ENCODE measurements at places on chromosomes 12 and 14.

- no peak for DNase-seq
These were observed 175.4 kb upstream of the PWP1 start for GRCh38 chr12:107510211-107510610.

DNA sequence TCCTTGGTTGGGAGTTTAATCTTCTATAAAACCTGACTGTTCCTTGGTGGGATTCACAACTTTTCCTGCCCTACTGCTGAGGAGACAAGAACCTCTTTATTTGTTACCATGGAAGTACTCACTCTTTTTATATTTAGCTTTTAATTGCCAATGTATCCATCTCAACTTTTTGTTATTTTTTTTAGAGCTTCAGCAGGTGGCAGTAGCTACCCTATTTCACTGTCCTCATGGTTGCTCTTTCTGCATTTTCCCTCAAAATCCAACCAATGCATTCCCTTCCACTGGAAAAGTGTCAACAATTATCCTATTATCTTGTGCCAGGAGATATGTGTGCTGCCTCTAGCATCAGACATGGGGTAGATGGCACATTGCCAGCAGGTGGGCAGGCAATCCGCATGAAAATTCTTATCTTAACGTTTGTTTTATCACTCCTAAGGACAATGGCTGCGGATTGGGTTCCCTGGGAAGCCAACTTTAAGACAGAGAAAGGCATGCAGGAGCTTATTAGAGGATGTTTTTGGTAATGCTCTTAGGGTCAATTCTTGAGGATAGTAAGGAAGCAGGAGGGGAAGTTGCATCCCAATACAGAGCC is 406.4 kb downstream of the SNAPC1 start:
- no peak for DNase-seq

DNA sequence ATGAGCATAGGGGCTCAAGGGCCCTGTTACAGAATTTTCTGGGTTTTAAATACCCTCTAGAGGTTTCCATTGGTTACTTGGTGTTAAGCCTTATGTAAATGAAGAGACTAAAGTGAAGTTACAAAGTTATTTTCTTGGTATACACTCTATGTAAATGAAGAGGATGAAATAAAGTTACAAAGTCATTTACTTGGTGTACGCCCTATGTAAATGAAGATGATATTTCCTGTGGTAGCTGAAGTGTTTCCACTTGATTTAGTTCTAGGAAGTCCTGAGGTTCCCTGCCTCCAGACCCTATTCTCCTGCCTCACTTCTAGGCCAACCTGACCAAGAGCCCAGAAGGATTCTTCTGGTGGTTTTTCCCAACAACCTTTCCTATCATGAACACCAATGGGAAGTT is 126.1 kb downstream of the SPTSSA start:
- DNase-seq, result no peak

- no peak for DNase-seq
These were observed 339.9 kb upstream of the RGS6 start for GRCh38 chr14:71592361-71592760.

DNA sequence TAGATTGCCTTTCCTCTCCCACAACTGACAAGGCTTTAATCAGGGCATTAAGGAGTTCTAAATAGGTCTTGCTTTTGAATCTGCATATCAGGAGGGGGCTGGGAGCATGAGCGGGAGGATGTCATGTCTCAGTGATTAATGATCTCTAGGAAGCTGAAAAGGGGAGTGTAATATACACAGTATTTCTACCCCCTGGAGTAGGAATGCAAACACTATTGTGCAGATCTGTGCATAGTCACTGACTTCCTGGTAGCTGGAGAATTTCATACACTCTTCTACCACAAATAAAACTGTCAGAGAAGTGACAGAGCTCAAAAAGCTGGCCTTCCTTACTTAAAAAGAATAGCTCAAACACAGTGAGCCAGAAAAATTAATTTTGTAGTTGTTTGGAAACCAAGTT is 65.8 kb downstream of the RIC8B start:
- DNase-seq, result no peak

DNA sequence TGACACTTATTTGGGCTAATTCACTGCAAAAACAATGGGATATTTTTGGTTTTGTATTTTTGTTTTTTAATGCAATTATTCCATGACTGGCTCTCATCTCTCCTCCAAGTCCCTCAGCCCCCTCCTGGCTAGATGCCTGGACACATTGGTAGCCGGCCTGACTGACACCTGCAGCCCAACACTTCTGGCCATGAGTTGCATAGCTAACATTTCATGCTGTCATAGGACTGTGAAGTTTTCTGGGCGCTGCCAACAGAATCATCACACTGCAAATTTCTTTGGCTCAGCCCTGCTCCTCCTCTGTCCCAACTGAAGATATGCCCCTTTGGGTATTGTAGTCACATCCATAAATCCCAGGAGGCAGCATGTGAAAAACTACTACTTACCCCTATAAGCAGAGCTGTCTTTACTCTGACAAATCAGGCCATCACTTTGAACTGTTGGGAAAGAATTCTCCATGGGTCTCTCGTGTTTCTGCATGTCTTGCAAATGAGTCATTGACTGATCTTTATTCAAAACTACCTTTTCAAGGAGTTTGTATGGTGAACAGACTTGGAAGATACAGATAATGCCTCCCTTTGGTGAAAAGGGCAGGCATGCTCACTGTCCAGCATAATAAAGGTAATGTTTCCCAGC is 126.7 kb upstream of the LGR5 start:
- DNase-seq, result no peak

- DNase-seq, result no peak
These were observed 133.5 kb downstream of the FOXN3 start for GRCh38 chr14:89283327-89284060.

- DNase-seq, result no peak
These were observed 5.8 kb downstream of the RAB21 start for GRCh38 chr12:71760471-71760870.

GRCh38 chr14:30064454-30064853 is 136.8 kb upstream of the PRKD1 start:
- no peak for DNase-seq

GRCh38 chr12:63844391-63845341 is at the start of gene SRGAP1:
Gene SRGAP1 (plus strand): TSS chr12:63844700. CDS start chr12:63844817, 117 bp downstream.
- DNase-seq, result peak; percentile 3

DNA sequence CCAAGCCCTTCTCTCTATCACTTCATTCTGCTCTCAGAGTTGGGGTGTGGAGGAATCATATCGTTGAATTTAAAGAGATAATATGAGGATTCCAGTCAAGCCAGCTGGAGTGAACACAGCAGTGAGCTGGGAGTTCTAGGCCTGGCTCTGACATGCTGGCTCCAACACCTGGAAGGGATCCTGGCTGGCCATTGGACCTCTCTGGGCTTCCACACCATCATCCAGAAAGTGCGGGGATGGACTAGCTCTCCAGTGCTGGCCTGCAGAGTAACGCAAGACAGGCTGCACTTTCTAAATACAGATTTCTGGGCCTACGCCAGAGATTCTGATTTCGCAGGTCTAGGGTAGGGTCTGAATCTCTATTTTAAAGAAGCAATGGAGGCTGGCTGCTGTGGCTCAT is 34.8 kb upstream of the HDAC7 start:
- no peak for DNase-seq

DNA sequence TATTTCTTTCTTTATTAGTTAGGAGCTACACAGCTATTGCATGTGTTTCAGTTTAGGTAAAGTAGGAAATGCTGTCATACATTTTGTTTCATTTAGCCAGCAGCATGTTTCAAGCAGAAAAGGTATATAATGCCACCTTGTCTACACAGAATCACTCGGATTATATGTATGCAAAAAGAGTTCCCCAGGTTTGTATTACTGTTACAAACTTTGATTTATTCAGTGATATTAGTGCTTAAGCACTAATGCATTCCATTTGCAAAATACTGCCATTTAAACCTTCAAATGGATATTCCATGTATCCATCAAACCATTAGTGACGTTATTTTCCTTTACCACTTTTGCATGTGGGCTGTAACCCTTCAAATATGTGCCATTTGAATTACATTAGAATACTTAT is 564.0 kb downstream of the RPL10L start:
- no peak for DNase-seq

DNA sequence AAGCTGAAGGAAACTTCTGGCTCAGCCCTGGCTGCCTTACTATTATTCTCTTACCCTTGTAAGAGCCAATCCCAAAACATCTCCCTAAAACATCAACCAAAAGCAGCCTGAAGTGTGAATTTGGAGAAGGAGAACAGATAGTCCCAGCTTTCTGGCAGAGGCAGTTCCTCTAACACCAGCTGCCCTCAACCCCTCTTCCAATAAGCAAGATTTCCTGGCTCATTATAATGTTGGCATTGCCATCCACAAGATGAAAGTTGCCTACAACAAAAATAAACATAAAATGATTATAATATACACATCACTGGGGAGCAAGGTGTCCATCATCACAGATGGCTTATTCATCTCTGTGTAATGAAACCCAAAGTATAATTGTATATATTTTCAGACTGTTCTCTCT is 352.5 kb upstream of the CCDC196 start:
- DNase-seq, result no peak

DNA sequence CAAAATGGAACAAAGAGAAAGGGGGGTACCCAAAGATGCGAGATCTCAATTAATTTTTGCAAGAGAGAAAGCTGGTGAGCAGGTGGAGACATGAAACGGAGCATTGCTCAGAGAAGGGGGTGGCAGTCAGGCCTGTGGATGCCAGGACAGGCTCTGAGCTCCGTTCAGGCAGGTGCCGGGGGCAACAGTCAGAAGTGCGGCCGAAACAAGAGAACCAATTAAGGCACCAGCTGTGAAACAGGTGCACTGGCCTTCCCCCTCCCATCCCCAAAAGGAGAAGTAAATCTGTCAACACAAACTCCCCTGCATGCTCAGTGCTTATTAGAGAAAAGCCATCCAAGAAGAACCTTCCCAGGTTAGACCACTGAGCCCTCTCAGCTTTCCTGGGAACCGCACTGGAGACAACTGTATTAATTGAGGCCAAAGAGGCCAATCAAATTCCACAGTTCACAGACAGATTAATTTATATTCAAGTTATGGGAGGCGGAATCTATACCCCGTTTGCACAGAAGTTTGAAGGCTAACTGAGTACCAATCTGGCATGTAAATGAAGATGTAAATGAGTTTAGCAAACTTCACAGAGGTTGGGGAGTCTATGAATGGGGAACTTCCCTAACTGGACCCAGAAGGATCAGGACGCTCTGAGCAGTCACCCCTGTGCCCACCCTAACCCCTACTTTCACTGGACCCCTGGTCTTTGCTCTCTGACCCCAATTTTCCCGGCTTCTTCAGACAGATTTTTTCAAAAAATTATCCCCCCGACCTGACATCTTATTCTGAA is 20.9 kb downstream of the OAS2 start:
- no peak for DNase-seq

GRCh38 chr14:20606190-20606901 is 15.2 kb upstream of the RNASE12 start:
- no peak for DNase-seq

DNA sequence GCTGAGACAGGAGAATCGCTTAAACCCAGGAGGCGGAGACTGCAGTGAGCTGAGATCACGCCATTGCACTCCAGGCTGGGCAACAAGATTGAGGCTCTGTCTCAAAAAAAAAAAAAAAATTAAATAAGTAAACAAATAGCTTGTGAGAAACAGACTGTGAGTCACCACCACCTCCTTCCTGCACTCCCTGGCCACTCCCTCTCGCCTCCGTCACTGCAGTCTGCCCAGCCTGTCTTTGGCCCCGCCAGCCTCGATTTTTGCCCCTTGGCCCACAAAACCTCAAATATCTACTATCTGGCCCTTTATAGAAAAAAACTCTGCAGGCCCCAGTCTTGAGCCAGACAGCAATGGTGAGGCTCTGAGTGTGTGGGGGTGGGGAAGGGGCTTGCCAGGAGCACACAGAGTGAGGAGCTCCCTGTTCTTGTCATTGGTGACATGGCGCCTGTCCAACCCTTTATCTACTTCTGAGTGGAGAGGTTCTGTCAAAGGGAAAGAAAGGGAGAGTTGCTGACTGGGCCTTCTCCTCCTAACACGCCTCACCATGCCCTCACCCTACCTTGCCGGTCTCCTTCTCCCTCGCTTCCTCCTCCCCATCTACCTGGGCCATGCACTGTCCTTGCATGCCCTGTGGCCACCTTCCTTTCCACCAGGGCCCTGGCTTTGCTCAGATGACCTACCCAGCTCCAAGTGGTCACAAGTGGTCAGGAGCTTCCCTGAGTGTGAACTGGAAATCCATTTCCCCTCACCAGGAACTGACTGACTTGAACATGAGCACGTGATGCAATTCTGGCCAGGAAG is 22.1 kb downstream of the LGMN start:
- no peak for DNase-seq

GRCh38 chr14:53260928-53261327 is 107.8 kb upstream of the DDHD1 start:
- no peak for DNase-seq

- no peak for DNase-seq
These were observed 215.2 kb upstream of the SSTR1 start for GRCh38 chr14:37992499-37992898.

DNA sequence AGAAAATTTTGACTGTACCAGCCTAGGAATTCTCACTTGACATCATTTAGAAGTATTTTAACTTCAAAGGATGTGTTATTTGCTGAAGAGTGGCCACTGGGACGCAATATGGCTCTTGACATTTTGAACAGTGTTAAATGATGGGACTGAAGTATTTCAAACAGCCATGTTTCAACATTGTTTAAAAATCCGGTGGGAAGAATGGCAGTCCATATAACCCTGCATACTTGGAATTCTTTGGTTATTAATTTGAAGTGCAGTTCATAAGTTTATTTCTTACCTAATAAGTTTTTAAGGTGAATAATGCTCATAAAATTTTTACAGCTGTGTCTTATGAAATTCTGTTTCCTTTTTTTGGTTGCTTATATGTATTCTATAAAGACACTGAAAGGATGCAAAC is 8.3 kb downstream of the TMTC2 start:
- no peak for DNase-seq

- no peak for DNase-seq
These were observed 44.0 kb downstream of the TFCP2 start for GRCh38 chr12:51128919-51129318.
